CD4-positive, alpha-beta T cell treated with Interleukin-6 at 100 ng/mL for 8 hours (primary cell): ENCODE measurements at places on chromosomes 2 and 18.

DNA sequence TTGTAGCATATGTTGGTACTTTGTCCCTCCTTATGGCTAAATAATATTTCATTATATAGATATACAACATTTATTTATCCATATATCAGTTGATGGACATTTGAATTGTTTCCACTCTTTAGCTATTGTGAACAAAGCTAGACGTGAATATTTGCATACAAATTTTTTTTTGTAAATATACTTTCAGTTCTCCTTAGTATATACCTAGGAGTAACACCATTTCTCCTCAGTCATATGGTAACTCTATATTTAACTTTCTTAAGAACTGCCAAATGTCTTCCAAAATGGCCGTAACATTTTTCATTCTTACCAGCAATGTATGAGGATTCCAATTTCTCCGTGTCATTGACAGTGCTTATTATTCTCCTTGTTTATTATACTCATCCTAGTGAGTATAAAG is 74.5 kb downstream of the TMEM185B start:
- DNase-seq, result no peak

- no peak for DNase-seq
Measured at GRCh38 chr2:33777786-33778185, 178.7 kb upstream of the FAM98A start.

- no peak for DNase-seq
Measured at GRCh38 chr2:191747170-191747530, 69.2 kb downstream of the NABP1 start.

DNA sequence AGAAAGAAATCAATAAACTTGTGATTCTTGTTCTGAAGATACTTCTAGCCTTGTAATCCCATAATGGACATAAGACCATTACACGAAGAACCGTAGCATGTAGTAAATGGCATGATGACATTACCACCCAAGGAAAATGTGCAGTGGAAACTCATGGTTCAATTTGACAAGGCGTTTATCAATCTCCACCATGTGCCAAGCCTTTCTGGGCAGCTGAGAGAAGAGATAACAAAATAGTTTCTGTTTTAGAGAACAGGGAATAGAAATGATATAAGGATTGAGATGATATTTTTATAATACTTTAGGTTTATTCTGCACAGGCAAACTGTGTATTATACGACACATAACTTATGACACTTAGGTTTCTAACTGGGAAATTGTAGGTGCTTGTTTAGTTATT is 19.2 kb downstream of the ABI2 start:
- no peak for DNase-seq

- DNase-seq, result no peak
Measured at GRCh38 chr2:131121464-131121863, 16.3 kb downstream of the PLEKHB2 start.

DNA sequence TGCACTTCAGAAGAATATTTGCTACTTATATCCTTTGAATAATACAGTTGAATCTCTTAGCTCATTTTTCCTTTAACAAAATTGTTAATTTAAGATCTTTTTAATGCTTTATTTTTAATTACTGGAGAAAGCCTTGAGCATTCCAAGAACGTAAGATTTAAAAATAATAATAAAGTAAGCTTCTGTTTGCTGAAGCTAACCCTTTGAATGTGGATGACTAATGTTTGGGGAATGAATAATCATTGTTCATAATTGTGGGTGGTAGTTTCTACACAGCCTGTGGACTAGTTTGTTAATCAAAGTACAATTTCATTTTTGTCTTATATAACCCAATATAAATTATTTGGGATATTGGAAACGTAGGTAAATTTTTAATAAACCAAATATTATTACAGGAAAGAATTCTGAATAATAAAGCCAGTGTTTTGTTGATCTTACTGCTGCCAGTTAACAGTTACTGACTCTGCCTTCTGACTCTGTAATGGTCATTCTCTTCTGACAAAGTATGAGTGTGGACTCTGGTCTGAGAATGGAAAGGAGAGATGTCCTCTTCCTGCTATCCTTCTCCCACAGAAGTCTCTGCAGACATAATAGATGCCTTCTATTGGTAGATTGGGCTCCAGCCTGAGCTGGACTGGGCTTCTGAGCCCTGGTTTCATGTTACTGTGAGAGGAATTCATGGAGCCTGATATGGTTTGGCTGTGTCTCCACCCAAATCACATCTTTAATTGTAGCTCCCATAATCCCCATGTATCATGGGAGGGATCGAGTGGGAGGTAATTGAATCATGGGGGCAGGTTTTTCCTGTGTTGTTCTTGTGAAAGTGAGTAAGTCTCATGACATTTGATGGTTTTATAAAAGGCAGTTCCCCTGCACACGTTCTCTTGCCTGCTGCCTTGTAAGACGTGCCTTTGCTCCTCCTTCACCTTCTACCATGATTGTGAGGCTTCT is 292.7 kb upstream of the SLC39A10 start:
- DNase-seq, result no peak

GRCh38 chr2:40935349-40935748 is 483.5 kb upstream of the SLC8A1 start:
- no peak for DNase-seq

- DNase-seq, result no peak
Measured at GRCh38 chr2:105166688-105167087, 74.9 kb upstream of the GPR45 start.

GRCh38 chr18:50745945-50746344 is 73.9 kb downstream of the MRO start:
- DNase-seq, result no peak

- no peak for DNase-seq
Measured at GRCh38 chr2:151374436-151374835, 17.0 kb downstream of the TNFAIP6 start.

- DNase-seq, result no peak
Measured at GRCh38 chr2:61898810-61899209, 6.7 kb upstream of the COMMD1 start.

DNA sequence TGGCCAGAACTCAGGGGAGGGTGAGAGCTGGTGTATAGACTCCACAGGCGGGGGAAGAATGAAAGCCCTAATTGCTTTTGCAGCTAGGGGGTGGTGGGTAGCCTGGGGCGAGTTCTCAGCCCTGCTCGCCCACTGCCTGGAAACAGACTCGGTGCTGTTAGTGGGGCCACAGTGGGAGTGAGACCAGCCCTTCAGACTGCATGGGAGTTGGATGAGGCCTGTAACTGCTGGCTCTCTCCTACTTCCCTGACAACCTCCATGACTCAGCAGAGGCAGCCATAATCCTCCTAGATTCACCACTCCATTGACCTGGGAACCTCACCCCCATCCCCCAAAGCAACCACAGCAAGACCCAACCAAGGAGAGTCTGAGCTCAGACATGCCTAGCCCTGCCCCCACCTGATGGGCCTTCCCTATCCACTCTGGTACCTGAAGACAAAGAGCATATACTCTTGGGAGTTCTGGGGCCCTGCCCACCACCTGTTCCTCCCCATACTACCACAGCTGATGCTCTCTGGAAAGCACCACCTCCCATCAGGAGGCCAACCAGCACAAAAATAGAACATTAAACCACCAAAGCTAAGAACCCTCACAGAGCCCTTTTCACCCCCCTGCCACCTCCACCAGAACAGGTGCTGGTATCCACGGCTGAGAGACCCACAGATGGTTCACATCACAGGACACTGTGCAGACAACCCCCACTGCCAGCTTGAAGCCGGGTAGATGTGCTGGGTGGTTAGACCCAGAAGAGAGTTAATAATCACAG is 226.3 kb downstream of the EIPR1 start:
- no peak for DNase-seq

GRCh38 chr18:80232710-80233109 is 14.6 kb downstream of the PARD6G start:
- DNase-seq, result no peak

DNA sequence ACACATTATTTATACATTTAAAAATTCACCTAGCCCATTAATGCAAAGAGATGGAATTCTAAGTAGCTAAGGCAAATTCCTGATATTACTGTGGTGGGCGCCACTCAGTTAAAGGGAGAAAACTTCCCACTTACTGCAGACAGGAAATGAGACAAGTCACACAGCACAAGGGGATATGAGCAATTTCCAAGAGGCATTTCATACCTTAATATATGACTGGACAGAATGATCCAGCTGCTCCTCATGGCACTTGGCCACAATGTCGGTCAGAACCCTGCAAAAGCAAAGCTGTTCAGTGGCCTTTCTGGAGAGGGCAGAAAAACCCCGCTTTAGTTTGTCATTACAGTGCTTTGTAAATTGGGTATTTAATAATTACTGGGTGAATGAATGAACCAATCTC is 121.4 kb upstream of the CCDC195 start:
- no peak for DNase-seq

GRCh38 chr2:9975805-9976447 is 24.4 kb downstream of the GRHL1 start:
- DNase-seq, result no peak
